Activated T-helper 9 cell treated with anti-CD3 and anti-CD28 coated beads, Interleukin-2, amount 50 U/mL, for 16 hours (primary cell): ENCODE measurements at places on chromosomes 16 and 17.

GRCh38 chr17:39623356-39623950, 3.3 kb upstream of the PPP1R1B start:
- peak; percentile 76 for DNase-seq

GRCh38 chr16:878072-878784, 77.7 kb upstream of the GNG13 start:
- no peak for DNase-seq

DNA sequence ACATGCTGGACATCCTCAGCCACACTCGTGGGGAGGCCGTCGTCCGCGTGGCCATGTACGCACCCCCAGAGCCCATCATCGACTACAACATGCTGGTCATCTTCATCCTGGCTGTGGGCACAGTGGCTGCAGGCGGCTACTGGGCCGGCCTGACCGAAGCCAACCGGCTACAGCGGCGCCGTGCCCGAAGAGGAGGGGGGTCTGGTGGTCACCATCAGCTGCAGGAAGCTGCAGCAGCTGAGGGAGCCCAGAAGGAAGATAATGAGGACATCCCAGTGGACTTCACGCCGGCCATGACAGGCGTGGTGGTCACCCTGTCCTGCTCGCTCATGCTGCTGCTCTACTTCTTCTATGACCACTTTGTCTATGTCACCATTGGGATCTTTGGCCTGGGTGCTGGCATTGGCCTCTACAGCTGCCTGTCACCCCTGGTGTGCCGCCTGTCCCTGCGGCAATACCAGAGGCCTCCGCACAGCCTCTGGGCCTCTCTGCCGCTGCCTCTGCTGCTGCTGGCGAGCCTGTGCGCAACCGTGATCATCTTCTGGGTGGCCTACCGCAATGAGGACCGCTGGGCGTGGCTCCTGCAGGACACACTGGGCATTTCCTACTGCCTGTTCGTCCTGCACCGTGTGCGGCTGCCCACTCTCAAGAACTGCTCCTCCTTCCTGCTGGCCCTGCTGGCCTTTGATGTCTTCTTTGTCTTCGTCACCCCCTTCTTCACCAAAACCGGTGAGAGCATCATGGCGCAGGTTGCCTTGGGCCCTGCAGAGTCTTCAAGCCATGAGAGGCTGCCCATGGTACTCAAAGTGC, 900 bp downstream of the SPPL2C start:
- no peak for DNase-seq

DNA sequence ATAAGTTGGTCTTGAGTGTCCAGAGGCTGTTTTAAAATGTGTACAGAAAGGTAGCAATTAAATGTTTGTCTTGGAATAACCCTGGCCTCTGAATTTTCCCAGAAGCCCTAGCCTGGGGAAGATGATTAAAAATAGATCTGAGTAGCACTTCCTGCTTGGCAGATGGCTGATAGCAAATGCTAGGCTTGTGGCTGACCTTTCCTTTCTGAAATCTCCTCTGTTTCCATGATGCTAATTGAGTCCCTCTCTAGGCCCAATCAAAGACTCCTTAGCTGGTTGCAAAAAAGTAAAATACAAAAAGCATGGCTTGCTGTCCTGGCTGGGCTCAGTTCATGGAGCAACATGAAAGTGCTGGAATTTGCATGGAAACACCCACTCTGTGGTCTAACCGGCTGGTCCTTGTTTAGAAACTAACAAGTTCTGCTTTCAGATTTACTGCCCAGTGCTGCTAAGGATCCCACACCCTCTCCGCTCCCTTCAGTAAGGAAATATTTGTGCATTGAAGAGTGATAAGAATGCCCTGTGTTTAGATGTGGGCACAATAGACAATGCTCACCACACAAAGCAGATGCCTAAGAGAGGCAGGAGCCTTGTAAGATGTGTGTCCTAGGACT, 40.8 kb downstream of the YPEL2 start:
- DNase-seq = no peak

DNA sequence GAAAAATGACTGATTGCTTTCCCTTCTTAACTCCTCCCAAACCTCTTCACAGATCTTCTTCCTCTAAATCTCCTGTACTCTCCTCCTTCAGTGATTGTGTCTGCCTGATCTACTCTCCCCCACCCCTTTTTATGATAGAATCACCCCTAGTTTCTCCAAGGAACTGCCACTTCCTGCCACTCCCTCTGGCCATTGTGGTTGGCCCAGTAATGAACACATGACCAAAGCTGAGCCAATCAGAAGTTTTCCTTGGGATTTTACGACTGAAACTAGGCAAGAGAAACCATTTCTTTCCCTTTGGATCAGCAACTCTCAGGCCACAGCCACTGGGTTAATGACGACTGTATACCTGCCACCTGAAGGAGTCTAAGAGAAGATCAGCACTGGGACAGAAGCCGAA, 15.9 kb downstream of the IRX3 start:
- DNase-seq = no peak

DNA sequence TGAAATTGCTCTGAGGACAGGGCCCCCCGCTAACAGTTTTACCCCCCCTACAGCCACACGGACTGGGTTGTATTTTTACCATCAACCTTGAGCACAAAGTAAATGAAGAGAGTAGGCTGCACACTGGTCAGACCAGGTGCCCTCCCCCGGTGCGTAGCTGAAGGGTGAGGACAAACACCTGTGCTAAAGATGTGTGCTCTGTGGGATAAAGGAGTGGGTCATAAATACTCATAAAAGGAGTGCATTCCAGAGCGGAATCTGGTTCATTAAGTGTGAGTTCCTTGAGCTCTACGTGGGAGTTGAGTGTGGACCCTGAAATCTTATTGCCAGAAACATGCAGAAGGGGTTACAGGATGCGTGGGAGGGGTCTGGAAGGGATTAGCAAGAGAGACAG, 217.0 kb downstream of the CCDC182 start:
- DNase-seq = no peak

- DNase-seq = no peak
These were observed 18.2 kb downstream of the TMEM92 start for GRCh38 chr17:50292465-50292864.

DNA sequence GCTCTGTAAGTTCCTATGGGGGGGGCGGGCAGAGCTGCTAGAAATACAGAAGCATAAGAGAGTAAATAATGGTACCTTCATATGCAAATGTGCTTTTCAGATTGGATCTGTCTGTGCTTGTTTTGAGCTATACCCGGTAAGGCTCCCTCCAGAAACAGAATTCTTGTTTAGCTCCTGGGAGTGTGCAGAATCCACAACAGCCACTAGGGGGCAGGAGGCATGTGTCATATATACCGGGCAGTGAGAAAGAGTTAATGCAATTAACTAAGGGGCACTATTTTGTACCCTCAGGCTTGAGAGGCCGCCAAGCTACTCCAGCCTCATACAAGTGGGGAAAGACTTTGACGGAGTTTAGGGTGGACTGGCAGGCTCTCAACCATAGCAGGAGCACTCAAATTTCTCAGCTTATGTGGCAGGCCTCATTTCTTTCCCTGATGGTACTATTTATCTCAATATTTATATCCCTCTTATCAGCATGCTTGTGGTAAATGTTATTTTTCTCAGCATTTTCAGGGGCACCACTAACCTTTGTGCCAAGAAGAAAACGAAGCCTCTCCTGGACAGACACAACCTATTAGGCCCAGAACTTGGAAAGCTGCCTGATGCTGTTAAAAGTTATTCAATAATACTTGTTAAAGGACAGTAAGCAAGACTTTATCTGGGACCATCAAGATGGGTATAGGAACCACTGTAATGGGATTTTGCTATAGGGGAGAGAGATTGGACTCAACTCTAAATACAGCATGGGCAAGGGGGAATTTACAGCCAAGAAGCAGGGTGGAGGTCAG, 10.7 kb upstream of the CENPV start:
- DNase-seq = peak; percentile 63

DNA sequence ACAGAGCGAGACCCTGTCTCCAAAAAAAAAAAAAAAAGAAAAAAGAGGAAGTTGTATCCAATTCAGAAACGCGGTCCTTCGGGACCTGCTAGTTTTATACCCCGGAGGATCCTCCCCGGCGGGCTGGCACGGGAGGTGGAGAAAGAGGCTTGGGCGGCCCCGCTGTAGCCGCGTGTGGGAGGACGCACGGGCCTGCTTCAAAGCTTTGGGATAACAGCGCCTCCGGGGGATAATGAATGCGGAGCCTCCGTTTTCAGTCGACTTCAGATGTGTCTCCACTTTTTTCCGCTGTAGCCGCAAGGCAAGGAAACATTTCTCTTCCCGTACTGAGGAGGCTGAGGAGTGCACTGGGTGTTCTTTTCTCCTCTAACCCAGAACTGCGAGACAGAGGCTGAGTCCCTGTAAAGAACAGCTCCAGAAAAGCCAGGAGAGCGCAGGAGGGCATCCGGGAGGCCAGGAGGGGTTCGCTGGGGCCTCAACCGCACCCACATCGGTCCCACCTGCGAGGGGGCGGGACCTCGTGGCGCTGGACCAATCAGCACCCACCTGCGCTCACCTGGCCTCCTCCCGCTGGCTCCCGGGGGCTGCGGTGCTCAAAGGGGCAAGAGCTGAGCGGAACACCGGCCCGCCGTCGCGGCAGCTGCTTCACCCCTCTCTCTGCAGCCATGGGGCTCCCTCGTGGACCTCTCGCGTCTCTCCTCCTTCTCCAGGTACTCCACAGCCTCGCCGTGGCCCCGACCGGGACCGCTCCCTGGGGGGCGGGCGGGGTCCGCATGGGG, at the start of gene CDH3:
Gene CDH3 (plus strand): TSS at position 596 of the 779 bp plus-strand sequence. CDS start 70 bp downstream, at position 666.
- no peak for DNase-seq

- no peak for DNase-seq
These were observed 207.7 kb downstream of the HS3ST3A1 start for GRCh38 chr17:13393841-13394710.

GRCh38 chr16:84067640-84068039, 25.0 kb upstream of the SLC38A8 start:
- DNase-seq = no peak

- DNase-seq = no peak
These were observed 252.7 kb downstream of the PARN start for GRCh38 chr16:14377326-14377725.
